Cardiac muscle cell (in vitro differentiated cells and primary cell): ENCODE measurements at places on chromosomes 7 and 10. TPM values are rescaled to one million over a fixed set of nuclear protein-coding genes. Genes with fewer than 3 reads are reported as not detected.

DNA sequence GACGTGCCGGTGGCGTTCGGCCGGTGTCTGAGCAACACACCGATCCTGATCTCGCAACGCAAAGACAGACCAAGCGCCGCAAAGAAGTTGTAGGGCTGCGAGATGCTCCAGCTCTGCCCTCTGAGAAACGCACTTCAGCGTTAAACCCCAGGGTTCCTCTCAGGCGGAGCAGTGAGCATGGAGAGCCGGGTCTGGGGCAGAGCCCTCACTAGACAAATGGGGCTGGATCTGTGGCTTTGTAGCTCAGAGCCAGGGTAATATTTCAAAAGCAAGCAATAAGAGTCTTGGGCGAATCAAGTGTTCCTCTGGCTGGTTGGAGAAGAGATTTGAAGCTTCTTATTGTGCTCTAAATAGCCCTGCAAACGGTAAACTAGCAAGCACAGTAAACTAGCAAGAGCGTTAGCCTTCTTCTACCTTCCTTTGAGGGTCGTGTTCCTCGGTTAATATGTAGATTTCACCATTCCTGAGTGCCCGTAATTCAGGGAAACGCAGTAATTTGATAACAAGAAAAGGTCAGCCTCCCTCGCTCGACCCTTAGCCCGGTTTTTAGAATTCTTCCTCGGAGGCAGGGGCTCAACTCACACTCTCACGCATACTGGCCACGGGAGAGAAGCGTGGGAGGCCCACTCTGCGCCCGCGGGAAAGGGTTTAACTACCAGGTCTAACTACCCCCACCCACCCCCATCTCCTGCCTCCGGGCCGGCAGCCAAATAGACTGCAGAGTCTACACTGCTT lies 6.7 kb downstream of the SKAP2 start:
- H3K4me1 ChIP-seq, result no peaks in the 10 kb centered on the region
- no peaks in the 10 kb centered on the region for H3K36me3 ChIP-seq
- DNase-seq, result peak; percentile 16
- peaks cover 100% of the 10 kb centered on the region for H3K27me3 ChIP-seq

Gene PRF1
- 0.84 TPM in 1 of 2 replicates, not detected in the other for polyA plus RNA-seq

DNA sequence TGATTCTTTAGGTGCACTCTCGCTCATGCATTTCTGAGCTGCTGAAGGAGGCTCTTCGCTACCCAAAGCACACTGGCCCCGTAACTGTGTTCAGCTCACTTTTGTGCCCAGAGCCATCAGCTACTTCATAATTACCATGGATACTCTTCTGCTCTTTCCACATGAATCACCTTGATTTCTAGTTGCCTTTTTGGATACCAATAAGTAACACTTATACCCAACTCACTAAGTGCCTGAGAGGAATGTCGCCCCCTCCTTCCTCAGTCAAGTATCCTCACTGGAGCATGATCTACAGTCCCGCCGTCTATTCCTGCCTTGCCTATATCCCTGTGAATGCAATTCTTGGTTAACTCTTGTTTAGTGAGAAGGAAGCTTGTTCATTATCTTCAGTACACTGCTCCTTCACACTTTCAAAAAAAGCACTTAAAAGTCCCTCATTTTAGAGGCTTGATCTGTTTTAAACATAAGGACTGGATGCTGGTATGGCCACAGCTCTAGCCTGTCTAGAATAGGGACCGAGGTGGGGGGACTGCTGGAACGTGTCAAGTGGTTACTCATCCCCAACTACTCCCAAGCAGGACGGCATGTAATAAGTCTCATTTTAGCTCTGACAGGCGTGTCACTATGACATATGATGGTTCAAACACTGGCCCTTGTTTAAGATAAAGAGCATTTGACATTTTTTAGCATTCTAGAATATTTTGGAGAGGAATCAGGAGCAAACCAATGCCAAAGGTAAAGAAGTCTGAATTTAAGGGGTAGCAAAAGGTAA lies 23.7 kb downstream of the SVIL start:
- H3K4me3 ChIP-seq, result no peak overlapping the region
- no peaks in the 10 kb centered on the region for H3K36me3 ChIP-seq
- no peaks in the 10 kb centered on the region for H3K27me3 ChIP-seq
- no peak for DNase-seq
- H3K27ac ChIP-seq, result peak overlapping the region; percentile 26

- no peaks in the 10 kb centered on the region for H3K27me3 ChIP-seq
- DNase-seq, result peak; percentile 38
- no peaks in the 10 kb centered on the region for H3K36me3 ChIP-seq
- no peak overlapping the region for H3K27ac ChIP-seq
- no peaks in the 10 kb centered on the region for H3K4me1 ChIP-seq
- H3K4me3 ChIP-seq, result no peak overlapping the region
Observed at GRCh38 chr10:80491251-80492102, 37.4 kb downstream of the TSPAN14 start.

DNA sequence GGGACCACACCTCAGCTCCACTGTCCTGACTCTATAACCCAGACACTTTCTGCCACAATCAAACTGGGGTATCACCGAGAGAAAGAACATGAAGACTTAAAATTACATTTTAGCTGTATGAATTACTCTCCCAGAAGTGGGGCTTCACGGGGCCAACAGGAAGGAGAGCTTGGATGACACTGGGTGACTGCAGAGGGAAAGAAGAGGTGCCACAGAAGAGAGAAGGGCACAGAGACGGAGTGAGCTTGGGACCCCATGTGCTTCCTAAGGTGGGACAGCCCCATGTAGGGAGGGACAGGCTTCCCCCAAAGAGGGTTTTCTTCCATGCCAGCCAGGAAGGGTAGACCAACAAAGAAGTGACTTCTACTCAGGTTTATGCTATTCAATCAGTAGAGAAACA lies 162.0 kb upstream of the RHEB start:
- H3K36me3 ChIP-seq, result no peaks in the 10 kb centered on the region
- no peak overlapping the region for H3K27ac ChIP-seq
- H3K4me3 ChIP-seq, result no peak overlapping the region
- H3K4me1 ChIP-seq, result peaks cover 26% of the 10 kb centered on the region
- DNase-seq, result no peak
- no peaks in the 10 kb centered on the region for H3K27me3 ChIP-seq

Gene PTPRN2
- 0.28 and 0.42 TPM in 2 replicates for polyA plus RNA-seq

DNA sequence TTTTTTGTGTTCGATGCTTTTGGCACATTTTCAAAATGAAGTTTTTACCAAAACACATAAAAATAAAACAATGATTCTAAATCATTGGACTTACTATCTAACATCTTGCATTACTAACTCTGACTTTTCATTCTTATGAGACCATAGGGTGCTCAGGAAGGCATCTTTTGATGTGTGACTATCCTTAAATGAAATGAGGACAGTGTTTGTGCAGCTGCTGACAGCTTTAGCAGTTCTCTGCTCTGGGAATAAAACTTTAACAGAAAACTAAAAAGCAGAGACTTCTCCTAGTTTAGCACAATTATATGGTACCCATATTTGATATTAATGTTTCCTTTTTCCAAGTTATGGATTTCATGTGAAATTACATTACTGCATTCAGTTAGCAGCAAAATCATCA lies 471.6 kb downstream of the ARL4A start:
- H3K27me3 ChIP-seq, result no peaks in the 10 kb centered on the region
- no peak overlapping the region for H3K27ac ChIP-seq
- no peaks in the 10 kb centered on the region for H3K4me1 ChIP-seq
- H3K36me3 ChIP-seq, result no peaks in the 10 kb centered on the region
- DNase-seq, result no peak
- no peak overlapping the region for H3K4me3 ChIP-seq
